ENCODE measurements at places on chromosomes 6 and 20.

- no peak for DNase-seq
These were observed 159.1 kb upstream of the PREP start for GRCh38 chr6:105562027-105562426.

GRCh38 chr20:38152621-38153221, 12.3 kb downstream of the TGM2 start:
- DNase-seq = no peak

DNA sequence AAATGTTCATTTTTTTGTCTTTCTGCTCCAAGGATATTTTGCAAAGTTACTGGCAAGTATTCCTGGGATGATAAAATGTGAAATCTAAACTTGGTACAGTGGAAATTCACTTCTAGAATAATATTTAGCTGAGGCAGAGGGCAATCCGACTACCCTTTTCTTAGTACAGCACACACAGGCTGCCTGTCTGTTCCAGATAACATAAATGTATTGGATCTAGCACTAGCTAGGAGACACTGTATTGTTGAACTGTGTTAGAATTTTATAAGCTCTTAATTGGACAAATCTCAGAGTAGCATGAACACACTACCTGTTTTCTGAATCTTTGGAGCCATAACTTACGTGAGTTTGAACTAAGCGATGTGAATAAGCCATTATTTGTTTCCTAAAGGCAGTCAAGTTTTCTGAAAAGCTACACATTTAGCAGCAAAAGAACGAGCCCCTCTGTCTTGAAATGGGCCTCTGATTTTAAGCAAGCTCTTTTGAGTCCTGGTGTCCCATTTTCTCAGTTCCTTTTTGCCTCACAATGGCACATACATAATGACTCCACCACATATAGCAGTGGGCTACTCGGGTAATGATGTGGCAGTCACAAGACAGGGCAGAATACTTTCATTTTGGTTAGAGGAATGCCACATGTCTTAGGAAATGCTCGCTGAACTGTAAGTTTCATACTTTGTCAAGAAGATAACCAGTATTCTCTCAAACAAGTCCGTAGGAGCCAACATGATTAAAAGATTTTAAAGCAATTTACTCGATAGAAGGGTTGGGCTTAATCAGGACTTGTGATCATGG, 116.5 kb upstream of the ESR1 start:
- DNase-seq = no peak

DNA sequence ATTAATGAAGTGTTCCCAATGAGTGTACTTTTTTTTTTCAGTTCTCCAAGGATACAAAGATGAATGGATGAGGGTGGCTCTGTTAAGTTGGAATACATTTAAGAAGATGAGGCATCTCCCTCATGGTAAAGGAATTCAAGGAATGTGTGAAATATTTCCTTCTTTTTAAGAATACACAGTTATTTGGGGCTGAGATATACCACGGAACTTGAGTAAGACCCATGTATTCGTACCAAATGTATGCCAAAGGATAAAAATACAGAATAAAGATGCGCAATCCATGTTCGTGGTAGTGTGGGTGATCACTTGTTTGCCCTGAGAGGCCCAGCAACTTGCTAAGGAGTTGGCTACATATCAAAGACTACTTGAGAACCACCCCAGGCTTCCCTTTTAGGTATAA, 164.2 kb upstream of the TCF21 start:
- DNase-seq = no peak

DNA sequence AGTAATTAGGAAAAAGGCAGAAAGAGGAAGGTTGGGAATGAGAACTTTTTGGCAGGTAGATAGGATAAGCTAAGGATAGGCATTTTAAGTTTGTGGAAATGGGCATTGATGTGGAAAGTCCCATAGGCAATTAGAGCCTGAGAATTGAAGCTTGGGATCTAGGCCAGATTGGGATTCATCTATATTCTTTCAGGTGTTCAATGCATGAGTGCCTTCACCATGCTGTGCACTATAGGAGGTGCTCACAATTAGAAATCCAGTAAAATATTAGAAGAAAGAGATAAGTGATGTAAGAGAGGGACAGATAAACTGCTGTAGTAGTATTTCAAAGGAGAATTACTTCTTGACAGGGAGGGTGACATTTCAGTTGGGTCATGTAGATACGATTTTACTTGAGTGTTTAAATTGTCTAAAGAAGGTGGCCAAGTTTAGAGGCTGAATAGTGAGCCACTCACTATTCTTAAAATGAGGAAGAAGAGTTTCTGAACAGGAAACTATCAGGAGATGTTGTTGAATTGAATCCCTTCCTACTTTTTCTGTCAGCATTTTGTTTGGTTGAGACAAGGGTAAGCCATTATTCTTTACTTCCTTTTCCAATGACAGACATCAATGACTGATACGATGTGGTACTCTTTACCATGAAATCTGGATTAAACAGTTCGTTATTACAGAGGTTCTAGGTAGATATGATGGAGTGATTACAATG, 31.0 kb upstream of the CTAGE9 start:
- DNase-seq = no peak

DNA sequence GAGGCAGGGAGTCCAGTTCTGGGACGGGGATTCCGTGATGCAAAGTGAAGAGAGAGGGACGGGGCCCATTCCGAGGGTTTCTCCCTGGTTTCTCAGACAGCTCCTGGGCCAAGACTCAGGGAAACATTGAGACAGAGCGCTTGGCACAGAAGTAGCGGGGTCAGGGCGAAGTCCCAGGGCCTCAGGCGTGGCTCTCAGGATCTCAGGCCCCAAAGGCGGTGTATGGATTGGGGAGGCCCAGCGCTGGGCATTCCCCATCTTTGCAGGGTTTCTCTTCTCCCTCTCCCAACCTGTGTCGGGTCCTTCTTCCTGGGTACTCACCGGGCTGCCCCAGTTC, 35.9 kb upstream of the HLA-G start:
- no peak for DNase-seq

DNA sequence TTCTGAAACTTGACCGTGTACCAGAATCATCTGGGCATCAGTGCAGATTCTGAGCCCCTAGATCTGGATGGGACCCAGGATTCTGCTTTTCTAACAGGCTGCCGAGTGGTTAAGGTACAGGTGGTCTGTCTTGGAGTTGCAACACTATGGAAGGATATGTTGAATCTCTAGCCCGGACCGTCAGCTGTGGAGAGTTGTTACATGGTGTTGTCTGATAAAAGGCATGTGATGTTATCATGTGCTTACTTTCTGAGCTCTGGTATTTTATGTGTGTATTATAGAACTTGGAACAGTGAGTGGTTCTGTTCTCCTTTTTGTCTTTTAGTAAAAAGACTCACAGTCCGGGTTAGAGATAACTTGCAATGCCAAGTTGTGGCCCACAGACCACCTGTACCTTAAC, 123.0 kb downstream of the JARID2 start:
- DNase-seq = no peak

DNA sequence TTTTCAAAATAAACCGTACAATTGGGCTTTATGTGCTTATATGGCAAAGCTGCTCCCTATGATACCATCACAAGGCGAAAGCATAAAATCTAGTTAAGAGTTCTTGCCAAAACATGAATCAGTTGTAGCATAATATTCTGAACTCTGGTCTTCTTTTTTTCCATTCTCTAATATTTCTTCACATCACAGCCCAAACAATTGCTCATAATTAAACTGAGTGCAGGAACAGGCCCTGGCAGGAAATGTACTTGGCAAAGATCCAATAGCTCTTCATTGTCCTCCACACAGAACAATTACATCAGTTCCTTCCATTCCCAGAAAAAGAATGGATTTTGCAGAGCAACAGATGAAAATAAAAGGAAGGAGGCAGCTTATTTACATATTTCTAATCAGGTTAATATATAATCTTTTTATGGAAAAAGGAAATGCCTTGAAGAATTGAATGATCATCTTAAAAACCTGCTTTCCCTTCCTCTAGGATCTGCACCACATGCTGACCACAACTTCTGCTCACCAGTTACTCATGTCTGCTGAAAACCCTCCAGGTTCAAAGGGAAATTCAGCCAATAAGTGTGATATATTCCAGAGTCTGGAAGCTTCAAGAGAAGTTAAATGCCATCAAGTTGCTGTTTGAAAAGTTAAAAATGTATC, 123.3 kb upstream of the COL21A1 start:
- DNase-seq = peak; percentile 87

DNA sequence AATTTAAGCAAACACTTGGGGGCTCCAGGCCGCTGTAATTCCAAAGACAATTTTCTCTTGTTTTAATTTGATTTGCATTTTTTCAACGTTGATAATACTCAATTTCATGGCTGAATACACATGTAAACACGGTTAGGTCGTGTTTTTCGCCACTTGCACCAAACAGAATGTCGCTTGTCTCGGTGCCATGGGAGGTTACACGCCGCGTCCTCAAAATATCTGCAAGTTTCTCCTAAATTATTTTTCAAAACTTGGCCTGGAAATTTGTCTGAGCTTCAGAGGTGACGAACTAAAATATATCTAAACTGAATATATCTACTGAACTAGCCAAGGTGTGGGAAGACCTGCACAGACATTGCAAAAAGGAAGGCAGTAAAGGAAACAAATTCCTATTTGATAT, 15.0 kb downstream of the FOXA2 start:
- DNase-seq = no peak

- no peak for DNase-seq
These were observed 38.4 kb upstream of the CCDC167 start for GRCh38 chr6:37538107-37538506.

- DNase-seq = no peak
These were observed 108.1 kb upstream of the DUSP22 start for GRCh38 chr6:184161-184700.

- DNase-seq = no peak
These were observed 127.9 kb upstream of the FOXO3 start for GRCh38 chr6:108432792-108433191.

DNA sequence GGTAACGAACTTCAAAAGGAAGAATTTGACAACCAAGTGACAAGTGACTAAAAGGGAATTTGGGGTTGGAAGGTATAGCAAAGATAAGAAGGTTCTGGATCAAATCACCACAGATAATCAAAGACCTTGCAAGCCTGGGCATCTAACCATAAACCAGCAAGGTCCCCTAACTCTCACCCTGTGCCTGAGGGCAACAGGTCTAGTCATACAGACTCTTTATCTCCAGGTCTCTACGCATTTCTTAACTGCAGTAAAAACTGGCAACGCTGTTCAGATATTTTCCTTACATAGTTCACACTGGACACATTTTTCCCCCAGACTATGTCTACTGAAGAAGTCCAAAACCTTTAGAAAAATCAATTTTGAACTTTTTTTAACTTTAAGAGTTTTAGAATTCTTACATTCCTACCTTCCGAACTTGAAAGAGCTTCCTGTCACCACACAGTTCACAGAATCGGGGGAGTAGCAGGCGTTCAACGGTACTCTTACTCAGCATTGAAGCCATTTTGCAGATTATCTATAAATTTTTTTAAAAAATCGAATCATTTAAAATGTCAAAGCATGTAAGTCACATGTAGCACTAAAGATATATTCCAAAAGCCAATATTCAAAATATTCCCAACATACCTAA, 23.0 kb upstream of the ANKRD60 start:
- DNase-seq = no peak

- no peak for DNase-seq
These were observed 75.2 kb downstream of the WDR27 start for GRCh38 chr6:169626649-169627048.
